ENCODE measurements at places on chromosomes 5 and 9.

GRCh38 chr5:138565100-138565821, 9.9 kb downstream of the HSPA9 start:
- peak; percentile 63 for DNase-seq

- no peak for DNase-seq
These were observed 151.9 kb downstream of the INSYN2B start for GRCh38 chr5:169828385-169828784.

GRCh38 chr5:78648359-78649210, at the start of gene LHFPL2:
LHFPL2 (minus strand) TSS chr5:78648772; CDS start chr5:78510213, 138,559 bp downstream.
- DNase-seq, result no peak

DNA sequence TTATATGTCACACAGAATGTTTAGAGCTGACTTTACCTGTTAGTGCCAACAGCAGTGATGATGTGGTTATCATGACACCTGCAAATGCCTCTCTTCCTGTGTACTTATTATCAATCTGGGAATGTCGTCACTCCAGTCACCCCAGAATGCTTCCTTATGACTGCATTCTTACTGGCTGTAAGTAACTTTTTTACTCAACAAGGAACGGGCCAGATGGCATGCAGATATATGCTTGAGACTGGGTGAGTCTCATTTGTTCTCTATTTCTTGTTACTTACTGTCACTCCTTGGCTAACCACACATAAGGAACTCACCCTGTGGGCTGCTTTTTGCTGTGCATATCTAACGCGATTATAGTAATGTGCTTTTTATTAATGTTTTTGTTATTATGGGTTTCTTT, 385.5 kb upstream of the MEF2C start:
- DNase-seq, result no peak

DNA sequence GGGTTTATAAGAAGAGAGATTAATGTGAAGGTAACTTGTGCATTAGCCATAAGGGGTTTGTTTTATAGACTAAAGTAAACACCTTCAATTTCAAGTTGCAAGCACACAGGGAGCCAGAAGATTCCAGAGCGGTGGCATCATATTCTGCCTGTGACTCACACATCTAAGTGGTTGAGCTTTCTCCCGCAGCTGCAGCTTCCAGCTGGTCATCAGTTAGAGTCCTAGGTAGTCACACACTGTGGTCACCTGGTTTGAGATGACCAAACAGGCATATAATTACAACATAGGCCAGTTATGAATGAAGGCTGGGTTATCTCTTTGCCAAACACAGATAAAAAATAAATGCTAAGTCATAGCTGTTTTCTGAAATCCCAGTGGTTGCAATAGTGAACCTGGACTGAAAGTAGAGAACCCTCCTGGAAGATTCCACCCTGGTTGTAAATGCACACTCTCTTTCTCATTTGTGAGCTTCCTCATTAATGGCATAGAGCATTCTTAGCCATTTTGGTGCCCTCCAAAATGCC, 171.3 kb downstream of the GDNF start:
- DNase-seq, result no peak

DNA sequence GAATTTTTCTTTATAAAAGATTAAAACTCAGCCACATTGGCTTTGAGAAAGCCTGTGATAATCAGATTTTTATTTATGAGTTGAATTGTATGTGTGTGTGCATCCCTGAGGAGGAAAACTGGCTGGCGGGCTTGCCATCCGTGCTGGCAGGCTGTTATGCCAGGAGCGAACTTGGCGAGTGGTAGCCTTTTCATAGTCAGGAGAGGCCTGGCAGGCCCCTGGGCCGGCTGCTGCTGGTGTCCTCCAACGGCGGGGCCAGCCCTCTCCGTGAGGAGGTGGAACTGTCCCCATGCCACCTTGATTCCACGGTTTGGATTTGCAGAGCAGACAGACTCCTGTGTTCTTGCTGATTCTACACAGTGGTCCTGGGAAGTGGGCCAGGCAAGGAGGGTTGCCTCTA, 43.3 kb downstream of the ZNF618 start:
- DNase-seq, result no peak

DNA sequence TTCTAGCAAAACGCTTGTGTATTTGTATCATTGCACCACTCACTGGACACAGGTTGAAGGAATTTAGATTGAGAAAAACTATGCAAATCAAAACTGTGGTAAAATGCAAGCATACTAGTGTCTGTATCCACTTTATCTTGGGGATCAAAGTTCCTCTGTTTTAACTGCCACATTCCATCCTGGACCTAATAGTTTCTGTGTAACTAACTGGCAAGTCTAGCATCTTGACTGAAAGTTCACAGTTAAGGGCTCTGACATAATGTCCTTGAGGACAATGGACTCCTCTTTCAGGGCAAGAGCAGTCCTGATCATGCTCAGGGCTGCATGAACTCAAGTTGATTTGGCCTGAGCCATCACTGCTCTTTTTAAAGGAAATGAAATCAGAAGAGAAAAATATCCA, 30.7 kb downstream of the NFIB start:
- DNase-seq, result no peak

DNA sequence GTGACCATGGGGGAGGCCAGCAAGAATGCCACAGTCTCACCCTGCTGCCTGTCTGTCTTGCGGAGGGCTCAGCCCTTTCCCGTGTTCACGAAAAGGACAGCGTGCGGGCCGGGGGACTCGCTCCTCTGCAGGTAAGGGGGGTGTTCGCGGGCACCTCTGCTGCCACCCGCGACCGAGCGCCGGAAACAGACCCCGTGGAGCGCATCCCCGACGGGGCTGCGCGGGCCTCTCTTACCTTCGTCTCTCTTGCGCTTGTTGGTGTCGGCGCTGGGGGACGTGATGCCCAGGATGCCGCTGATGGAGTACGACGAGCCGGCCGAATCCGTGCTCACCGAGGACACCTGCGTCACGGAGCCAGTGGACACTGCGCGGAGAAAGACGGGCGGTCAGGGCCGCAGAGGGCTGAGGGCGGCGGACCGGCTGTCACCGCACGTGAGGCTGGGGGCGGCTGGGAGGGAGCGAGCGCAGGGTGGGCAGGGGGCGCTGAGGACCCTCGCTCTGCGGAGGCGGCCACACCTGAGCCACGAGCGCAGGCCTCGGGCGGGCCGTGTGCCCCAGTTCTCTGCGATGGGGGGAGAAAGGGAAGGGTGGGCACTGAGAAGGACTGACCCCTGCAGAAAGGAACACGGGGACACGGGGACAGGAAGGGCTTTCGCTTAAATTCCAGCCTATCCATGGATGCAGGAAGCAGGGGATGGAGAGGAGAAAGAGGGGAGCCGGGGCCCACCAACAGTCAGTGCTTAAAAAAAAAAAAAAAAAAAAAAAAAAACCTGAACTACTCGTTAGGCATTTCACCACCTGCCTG, 31.5 kb downstream of the PAX5 start:
- DNase-seq, result no peak

- no peak for DNase-seq
These were observed 19.9 kb upstream of the UBAC1 start for GRCh38 chr9:135980926-135981630.

GRCh38 chr5:171675511-171675910, 110.1 kb upstream of the SMIM23 start:
- no peak for DNase-seq

GRCh38 chr5:113081881-113082546, 105.4 kb downstream of the DCP2 start:
- no peak for DNase-seq

DNA sequence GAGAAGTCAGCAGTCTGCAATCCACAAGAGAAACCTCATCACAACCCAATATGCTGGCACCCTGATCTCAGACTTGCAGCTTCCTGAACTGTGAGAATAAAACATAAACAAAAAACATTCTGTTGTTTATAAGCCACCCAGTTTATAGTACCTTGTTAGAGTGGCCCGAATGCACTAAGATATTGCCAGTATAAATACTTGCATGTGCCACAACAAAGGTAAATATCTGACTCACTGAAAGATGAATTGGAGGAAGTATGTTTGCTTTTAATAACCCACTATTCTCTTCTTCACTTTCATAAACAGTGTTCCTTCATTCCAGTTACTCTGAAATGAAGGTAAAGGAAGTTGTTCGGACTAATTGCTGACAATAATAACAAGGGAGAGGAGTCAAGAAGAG, 1163.4 kb upstream of the CDH6 start:
- no peak for DNase-seq

GRCh38 chr9:136982232-136983051, at the start of gene LCNL1:
LCNL1 (plus strand) TSS chr9:136982993; CDS start chr9:136983587, 594 bp downstream.
- no peak for DNase-seq

GRCh38 chr5:112418659-112419163, 366 bp downstream of the EPB41L4A start:
- no peak for DNase-seq

DNA sequence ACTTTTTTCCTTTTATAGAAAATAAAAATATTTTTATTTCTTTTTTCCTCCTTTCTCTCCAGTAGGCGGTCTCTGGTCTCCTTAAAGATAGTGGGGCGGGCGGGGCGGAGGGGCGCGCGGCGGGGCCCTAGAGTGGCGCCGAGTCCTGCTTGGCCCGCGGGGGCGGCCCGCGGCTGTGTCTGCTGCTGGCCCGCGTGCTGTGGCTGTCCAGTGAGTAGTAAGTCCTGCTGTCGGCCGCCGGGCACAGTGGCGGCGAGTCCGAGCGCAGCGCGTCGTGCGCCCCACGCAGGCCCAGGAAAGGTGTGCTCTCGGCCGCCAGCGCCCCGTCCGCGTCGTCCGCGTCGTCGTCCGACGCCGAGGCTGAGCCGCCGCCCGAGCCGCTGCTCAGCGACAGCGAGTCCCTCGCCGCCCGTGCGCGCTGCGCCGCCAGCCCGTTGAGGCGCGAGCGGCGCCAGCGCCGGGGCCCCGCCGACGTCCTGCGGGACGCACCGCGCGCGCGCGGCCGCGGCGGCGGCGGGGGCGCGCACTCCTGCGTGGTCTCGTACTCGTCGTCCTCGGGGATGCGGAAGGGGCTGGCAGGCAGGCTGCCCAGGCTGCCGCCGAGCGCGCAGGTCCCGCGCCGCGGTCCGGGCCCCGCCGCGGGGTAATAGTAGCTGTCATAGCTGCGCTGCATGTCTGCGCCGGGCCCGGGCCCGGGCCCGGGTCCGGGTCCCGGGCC, 52.3 kb downstream of the PSD2 start:
- DNase-seq, result peak; percentile 70

GRCh38 chr9:19807182-19807892, 18.5 kb upstream of the SLC24A2 start:
- DNase-seq, result no peak

GRCh38 chr9:34440017-34440416, 18.4 kb downstream of the FAM219A start:
- DNase-seq, result no peak

DNA sequence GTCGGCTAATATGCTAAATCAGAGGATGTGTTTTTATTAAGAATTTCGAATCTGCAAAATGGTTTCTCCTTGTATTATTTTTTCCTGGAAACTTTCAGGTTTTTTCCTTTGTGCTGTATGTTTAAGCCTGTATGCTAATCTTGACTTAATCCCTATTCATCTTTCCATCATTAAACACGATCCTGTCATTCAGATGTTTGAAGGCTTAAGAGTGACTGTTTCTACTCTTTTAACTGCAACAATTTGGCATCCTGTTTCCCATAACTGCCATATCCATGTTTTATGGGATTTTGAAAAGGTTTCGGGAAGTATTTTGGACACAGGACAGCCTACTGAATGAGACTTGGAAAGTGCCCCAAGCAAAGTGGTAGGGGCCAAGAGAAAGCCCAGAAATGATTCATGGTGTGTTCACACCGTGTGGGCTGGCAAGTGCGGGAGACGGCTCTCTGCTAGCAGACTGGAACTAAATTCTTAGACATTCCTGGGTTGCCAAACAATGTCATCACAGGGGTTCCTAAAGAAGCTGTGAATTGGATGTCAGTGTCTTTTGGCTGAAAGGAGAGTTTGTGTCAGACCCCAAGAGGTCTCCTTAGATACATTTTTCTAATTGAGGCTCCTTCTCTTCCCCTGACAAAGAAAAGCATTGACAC, 125.4 kb upstream of the ADAMTS16 start:
- no peak for DNase-seq

- DNase-seq, result no peak
These were observed 116.4 kb downstream of the RXRA start for GRCh38 chr9:134442486-134443173.

GRCh38 chr5:178673801-178674295, 47.0 kb upstream of the CLK4 start:
- no peak for DNase-seq

GRCh38 chr9:136947955-136948510, 3.0 kb downstream of the C8G start:
- no peak for DNase-seq

DNA sequence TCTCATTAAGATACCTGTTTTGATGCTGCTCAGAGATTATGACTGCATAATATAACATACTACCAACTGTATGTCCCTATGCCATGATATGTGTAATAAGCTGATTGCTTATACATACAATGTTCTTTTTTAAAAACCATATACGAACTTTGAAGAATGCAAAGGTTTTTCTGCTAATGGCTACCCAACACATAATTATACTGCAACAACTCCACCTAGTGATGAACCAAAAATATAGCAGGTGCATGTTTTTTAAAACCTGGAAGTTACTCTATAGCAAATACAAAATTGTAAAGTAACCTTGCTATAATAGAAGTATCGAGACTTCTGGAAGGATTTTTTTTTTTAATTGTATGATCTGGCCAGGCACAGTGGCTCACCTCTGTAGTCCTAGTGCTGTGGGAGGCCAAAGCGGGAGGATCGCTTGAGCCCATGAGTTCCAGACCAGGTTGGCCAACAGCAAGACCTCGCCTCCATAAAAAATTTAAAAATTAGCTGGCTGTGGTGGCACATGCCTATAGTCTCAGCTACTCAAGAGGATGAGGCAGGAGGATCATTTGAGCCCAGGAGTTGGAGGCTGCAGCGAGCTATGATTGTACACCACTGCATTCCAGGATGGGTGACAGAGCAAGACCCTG, 49.1 kb downstream of the HOMER1 start:
- DNase-seq, result peak; percentile 4

DNA sequence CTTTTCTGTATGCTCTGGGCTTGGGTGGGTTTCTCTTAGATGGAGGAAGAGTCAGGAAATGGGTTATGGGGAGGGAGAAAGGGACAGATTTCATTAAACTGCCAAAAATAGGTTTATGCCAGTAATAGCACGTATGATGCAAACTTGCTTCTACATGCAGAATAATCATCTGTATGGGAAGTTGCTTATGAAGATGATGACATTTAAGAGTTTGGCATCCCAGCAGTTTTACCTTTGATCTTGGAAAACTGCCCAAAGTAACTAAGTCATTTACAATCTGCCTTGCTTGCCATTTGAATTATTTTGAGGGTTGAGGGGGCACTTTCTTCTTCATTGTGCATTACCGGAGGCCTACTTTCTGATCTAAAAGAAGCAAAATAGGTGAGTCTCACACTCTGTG, 282.9 kb upstream of the ANKRD55 start:
- DNase-seq, result no peak

DNA sequence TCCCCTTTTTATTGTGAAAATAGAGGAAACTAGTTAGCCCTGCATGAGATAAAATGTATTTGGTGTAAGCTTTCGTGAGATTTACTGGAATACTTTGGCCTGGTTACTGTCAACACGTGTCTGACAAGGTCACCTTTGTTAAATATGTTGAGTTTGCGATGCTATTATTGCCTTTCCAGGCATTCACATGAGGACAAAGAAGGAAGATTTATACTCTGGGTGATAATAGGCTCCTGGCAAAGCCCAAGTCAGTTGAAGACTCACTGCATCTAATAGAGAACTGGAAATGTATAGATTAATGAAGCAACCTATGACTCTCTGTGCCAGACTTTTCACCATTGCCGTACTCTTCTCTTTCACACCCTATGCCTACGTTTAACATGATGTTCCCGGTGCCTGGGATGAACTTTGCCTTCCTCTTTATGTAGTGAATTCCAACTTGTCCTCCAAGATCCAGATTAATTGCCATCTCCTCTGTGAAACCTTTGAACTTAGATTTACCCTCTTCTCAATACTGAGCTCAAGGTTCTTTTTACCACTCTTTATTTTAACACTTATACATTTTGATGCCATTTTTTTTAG, 33.9 kb downstream of the ITGA2 start:
- DNase-seq, result no peak

All from CD8-positive, alpha-beta memory T cell (primary cell).